ENCODE measurements at places on chromosomes 7 and 10.

GRCh38 chr10:85377029-85377806 lies 989.4 kb downstream of the GRID1 start:
- no peak for DNase-seq

DNA sequence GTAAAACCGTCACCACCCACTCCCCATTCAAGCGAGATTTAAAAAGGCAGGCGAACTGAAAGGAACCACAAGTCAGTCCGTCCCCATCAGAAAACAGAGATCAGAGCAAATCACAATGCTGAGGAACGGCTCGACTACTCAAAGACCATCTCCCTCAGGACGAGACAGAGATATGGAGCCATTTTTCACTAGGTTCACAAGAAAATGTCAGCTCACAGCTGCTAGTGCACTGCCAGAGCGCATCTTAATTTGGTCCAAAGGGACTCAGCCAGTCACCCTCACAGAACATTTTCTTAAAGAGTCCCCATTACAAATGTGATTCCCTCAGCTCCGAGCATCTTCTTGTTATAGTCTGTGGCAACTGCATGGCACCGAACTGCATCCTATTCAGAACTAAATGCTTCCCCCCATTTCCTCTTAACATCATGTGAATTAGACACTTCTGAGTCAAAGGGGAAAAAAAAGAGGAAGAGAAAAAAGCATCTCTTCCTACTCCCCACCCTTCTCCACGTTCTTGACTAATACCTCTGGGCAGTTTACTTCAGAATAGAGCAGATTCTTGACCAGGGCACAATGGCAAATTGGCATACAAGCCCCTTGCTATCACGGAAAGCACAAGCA lies 683.9 kb downstream of the MAGI2 start:
- no peak for DNase-seq

DNA sequence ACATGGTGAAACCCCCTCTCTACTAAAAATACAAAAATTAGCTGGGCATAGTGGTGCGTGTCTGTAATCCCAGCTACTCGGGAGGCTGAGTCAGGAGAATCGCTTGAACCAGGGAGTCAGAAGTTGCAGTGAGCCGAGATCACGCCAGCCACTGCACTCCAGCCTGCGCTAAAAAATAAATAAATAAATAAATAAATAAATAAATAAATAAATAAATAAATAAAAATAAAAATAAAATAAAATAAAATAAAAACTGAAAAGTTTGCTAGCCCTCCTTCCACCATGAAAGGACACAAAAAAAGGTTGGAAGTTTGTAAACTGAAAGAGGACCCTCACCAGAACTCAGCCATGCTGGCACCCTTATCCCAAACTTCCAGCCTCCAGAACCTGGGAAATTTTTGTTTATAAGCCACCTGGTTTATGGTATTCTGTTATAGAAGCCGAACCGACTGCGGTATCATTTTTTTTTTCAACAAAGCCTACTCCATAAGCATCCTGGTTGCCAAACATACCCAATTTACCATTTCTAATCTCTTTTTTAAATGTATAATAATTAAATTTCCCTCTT lies 448.2 kb downstream of the SEMA3D start:
- DNase-seq: no peak

GRCh38 chr10:122730238-122730637 lies 30.6 kb upstream of the C10orf120 start:
- DNase-seq: no peak

DNA sequence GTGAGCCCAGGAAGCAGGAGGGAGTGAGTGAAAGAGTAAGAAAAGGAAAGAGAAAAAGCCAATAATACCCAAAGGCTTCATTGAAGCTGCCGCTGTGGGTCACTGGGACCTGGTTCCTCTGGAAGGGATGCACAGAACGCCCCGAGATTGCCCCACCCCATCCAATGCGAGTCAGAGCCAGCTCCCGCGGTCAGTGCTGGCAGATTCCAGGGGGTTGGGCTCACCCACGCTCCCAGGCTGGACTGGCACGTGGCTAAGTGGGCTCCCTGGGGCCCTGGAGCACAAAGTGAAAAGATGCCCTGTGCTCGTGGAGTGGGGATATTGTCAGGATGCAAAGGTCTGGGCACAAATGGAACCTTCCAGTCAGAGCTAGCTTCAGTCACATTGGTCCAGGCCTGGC lies 117.0 kb downstream of the OAT start:
- no peak for DNase-seq

GRCh38 chr7:154837622-154838021 lies 165.3 kb downstream of the PAXIP1 start:
- no peak for DNase-seq

DNA sequence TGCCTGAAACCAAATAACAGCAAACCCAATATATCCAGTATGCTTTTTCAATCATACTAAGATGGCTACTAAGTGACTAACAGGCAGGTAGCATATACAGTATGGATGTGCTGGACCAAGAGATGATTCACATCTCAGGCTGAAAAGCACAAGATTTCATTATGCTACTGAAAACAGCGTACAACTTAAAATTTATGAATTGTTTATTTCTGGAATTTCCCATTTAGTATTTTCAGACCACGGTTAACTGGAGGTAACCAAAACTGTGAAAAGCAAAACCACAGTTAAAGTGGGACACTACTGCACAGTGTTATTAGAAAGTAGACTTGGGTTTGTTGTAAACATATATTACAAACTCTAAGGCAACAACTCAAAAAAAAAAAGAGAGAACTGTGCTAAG lies 91.5 kb downstream of the KMT2C start:
- no peak for DNase-seq

DNA sequence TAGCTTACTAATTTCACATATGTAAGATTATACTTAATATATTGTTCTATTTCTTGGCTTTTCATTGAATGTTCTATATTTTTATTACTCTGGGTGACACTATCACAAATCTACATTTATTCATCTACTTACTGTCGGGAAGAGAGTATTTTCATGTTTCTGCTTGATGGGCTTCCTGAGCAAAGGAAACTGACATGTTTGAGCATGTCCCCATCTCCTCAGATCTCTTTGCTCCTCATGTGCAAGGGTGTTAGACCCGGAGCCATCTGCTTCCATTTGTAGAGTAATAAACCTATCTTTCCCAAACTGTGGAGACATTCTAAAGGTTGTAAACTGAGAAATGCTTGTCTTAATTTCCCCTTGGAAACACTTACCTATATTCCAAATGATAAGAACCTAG lies 103.5 kb downstream of the LSMEM1 start:
- DNase-seq: no peak

GRCh38 chr10:6230315-6230714 lies 27.6 kb downstream of the PFKFB3 start:
- DNase-seq: no peak

GRCh38 chr7:36653008-36653662 lies 71.2 kb downstream of the AOAH start:
- DNase-seq: no peak

- peak; percentile 29 for DNase-seq
Observed at GRCh38 chr7:45136106-45137060, 21.2 kb upstream of the RAMP3 start.

GRCh38 chr7:156554488-156554887 lies 86.1 kb upstream of the RNF32 start:
- DNase-seq: no peak

GRCh38 chr10:18059826-18060559 lies 80.2 kb upstream of the CACNB2 start:
- DNase-seq: no peak

GRCh38 chr10:20870834-20871233 lies 26.3 kb downstream of the NEBL start:
- DNase-seq: no peak

DNA sequence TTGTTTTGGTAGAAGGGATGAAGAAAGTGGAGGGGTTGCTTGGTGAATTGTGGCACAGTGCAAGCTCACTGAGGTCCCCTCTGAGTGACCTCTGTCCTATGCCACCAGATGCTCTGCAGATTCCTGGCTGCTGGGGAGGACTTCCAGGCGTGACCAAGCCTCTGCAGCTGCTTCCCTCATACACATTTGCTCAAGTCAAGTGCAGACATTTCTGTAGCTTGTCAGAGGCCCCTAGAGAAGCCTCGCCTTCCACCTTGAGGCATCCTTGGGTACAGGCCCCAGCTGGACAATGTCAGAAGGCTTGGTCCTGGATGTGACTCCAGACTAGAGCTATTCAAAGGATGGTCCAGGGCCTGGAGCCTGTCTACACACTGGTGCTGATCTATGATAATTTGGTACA lies 464.2 kb downstream of the PLXNA4 start:
- DNase-seq: no peak

Measured in stimulated activated CD4-positive, alpha-beta T cell treated with anti-CD3 and anti-CD28 coated beads, TNF-alpha, amount 100 ng/mL, for 1 hour (primary cell).